GDM1 (cell line): ENCODE measurements at places on chromosomes 2 and 18.

DNA sequence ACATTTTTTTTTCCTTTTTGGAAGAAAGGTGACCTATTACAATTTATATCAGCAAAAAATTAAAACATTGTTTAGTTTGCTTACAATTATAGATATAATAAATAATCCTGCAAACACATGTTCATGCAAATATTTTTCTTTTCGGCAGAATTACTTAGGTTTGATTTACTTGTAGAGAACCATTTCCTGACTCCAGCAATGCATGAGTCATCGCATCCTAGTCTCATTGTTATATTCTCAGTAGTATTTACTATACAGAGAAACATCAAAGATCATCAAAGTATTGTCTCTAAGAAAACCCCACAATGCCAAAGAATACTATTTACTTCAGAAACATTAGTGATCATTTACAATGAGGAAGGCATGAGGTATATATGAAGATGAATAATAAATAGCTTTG, 40.4 kb upstream of the MTIF2 start:
- DNase-seq, result no peak

- no peak for DNase-seq
These were observed 37.9 kb downstream of the SLC38A11 start for GRCh38 chr2:164917296-164917903.

DNA sequence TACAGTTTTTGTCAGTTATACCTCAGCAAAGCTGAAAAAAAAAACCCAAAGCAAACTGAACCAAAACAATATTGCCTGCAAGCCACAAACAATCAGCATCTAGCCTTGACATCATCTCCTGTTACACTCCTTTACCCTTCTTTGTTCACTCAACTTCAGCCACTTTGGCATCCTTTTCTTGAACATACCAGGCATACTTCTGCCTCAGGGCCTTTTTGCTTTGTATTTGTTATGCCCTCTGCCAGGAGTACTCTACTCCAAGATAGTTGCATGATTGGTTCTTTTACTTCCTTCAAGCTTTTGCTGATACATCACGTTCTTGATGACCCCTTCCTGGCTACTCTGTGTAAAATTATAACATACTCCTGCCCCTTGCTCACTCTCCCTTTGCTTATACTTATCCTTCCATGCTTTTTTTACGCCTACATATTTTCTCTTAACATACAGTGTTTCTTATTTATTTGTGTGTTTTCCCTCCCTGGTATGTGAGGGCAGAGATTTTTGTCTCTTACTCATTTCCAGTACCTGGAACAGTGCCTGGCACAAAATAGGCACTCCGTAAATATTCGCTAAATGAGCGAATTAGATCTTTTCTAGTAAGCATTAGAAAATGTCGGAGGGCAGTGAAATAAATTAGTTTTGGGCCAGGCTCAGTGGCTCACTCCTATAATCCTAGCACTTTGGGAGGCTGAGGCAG, 12.7 kb downstream of the ABI2 start:
- no peak for DNase-seq

DNA sequence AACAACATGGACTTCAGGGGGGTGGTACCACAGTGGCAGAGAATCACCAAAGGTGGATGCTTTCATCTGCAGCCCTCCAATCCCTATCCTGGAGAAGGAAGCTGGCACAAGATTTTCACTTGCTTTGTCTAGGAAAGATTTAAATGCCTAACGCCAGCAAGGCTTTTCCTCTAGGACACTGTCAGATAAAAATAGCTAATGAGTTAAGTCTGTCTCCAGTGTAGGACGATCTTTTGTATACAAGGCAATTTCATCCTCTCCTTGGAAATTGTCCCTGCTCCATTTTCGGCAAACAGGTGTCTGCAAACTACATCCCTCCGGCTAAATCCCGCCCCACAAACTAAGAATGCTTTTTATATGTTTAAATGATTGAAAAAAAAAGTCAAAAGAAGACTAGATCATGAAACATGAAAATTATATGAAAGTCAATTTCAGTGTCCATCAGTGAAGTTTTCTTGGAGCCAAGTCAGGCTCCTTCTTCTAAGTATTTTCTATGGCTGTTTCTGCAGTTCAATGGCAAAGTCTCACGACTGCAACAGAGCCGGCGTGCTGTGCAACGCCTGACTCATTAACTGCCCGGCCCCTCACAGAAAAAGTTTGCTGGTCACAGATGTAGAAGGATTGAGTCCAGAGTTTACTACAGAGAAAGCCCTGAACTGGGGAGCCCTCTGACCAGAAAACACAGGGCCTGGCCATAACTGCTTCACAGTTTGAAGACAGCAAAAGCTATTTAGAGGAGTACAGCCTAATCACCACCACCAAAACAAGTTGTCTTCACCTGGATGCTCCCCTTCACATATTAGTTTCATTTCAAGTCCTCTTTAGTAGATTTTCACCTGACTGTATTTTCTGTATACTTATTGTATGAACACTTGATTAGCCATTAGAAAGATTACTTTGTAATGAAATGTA, 52.3 kb downstream of the PIEZO2 start:
- no peak for DNase-seq

DNA sequence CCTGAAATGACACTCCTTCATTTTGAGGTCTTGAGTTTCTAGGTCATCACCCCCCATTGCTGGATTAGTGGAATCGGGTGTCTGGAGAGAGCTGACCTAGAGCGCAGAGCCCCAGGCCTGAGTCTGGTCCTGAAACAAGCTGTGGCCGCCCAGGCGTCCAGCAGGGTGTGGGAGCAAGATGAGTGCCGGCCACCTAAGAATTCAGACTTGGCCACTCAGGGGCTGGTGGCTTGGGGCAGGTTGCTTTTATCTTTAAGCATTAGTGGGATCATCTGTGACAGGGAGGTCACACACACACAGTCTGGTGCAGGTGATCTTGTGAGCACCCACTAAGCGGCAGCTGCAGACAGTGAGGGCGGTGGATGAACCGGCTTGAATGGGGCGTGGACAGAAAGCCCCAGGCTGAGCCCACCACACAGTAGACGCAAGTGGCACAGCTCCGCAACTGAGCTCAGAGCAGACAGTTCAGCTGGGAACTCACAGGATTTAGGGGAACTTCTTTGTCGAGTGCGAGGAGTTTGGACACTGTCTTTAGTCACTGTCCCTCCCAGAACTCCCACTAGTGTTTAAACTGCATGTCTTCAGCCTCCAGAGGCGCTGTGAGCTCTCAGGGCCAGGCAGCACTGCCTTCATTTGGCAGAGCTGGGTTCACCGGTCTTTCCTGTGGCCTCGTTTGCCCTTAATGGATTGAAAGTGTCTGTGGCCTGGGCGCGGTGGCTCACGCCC, 21.5 kb downstream of the ITGB1BP1 start:
- no peak for DNase-seq
